Lower leg skin (tissue), 4 donors: ENCODE measurements at places on chromosomes 3 and 15.

DNA sequence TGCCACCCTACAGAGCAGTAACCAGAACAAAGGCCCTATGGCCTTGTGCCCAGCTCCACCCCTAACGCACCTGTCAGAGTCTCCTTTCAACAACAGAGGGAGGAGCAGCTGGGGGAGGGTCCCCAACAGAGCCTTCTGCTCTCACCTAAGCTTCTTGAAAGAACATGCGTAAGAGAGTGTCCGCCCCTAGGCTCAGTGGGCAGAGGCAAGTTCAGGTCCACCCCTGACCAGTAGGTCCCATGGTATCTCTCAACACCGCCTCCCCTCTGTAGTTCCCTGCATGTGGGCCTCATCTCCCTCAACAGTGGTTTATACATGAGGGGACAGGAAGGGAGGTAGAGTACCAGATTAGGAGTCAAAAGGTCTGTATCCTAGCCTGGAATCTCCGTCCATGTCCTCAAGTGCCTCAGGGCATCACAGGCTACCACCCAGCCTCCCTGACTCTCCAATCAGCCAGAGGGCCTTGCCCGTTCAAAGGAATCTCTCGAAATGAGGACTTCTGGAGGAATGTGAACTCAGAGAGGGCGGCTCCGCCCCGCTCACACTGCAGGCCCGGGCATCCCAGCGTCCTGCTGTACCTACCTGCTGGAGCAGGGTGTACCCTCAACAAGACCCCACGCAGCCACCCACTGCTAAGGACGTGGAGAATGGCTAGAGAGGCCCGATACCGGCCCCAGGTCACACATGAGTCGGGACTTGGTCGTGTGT is 680 bp downstream of the POC1A start:
- DNase-seq: no peak

- peak; percentile 29 for DNase-seq
Measured at GRCh38 chr3:150410311-150411105, 2.4 kb downstream of the TSC22D2 start.

DNA sequence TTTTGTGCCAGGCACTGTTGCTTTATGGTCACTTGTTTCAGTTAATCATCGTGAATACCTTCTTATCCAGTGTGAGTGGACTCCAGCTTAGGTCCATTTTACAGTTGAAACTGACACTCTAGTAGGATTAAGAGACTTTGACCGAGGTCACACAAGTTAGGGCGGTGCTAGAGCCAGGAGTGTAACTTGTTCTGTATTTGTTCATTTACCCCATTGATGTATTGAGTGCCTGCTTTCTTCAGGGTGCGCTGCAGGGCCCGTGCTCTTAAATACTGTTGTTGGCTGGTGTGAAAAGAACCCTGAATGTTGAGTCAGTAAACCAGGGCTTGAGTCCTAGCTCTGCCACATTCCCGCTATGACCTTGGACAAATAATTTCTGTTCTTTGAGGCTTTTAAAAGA is 15.4 kb downstream of the PDHB start:
- DNase-seq: no peak

DNA sequence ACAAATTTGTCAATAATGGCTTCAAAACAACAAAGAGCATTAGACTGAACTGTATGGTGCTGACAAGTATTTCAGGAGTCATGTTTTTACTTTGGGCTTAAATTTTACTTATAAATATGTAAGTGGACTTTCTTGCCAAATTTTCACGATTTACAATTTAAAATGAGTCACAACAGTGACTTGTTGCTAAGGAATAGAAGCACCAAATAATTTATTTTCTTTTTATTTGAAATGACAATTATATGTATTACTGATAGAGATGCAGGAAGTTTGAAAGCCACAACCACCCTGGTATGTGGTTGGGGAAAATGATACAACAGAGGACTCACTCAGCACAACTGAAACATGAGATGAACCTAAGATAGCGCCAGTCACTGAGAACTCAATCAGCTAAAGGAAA is 90.3 kb downstream of the FMN1 start:
- DNase-seq: no peak

DNA sequence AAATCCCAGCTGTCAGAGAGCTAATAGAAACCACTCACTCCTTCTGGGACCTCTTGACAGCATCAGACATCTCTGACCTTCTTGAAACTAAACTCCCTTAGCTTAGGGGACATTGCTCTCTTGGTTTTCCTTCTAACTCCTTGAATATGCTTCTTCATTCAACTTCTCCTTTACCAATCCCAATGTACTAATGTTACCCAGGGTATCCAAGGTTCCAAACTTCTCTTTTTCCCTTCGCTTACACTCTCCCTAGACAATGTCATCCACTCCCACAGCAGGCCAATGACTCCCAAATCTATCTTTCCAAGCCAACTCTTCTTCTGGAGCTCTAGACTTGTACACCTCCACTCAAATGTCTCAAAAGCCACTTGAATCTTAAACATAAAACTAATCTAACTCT is 14.6 kb downstream of the HEXA start:
- no peak for DNase-seq

GRCh38 chr3:178260887-178261565 is 275.2 kb upstream of the KCNMB2 start:
- DNase-seq: no peak

- no peak for DNase-seq
Measured at GRCh38 chr3:146928421-146929059, 323.4 kb upstream of the PLSCR5 start.

DNA sequence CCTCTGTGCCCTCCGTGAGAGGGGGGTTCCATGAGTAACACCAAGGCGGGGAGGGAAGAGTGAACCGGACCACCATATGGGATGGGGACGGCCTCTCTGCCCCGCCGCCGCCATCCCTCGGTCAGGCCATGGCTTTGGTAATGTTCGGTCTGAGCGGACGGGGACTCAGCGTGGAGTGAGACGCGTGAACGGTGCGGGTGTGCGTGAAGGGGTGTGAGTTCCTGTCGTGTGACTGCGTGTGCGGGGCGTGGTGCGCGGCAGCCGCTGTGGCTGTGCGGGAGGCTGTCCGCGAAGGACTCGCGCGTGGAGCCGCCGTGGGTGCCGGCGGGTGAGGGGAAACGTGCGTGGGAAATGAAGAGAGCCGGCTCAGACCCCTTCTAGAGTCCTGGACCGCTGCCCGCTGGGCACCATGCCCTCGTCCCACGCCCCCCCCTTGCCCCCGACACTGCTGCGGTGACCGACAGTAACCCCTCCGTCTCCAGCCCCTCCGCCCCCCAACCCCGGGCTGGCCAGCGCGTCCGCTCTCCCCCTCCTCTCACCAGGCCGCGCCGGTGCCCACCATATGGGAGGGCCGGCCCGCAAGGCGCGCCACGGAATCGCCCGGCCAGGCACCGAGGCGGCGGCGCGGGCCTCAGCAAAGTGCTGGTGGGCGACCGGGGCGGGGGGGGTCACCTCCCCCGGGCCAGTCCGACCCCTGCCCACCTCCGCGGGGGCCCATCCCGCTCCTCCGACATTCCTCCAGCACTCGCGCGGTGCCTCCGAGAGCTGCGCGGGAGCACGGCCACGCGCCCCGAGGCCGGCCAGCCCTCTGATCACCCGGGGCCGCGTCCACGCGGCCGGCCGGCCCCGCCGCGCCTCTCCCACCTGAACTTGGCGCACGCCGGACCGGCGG is 589 bp downstream of the KLF15 start:
- peak; percentile 38 for DNase-seq

- DNase-seq: no peak
Measured at GRCh38 chr3:97689962-97690361, 74.6 kb upstream of the ARL6 start.

- DNase-seq: no peak
Measured at GRCh38 chr3:179640469-179640868, 12.4 kb upstream of the USP13 start.

GRCh38 chr3:195907934-195908693 is at the start of gene TNK2:
TNK2 (minus strand) TSS chr3:195908551; CDS start chr3:195888588, 19,963 bp downstream.
- DNase-seq: peak; percentile 90

DNA sequence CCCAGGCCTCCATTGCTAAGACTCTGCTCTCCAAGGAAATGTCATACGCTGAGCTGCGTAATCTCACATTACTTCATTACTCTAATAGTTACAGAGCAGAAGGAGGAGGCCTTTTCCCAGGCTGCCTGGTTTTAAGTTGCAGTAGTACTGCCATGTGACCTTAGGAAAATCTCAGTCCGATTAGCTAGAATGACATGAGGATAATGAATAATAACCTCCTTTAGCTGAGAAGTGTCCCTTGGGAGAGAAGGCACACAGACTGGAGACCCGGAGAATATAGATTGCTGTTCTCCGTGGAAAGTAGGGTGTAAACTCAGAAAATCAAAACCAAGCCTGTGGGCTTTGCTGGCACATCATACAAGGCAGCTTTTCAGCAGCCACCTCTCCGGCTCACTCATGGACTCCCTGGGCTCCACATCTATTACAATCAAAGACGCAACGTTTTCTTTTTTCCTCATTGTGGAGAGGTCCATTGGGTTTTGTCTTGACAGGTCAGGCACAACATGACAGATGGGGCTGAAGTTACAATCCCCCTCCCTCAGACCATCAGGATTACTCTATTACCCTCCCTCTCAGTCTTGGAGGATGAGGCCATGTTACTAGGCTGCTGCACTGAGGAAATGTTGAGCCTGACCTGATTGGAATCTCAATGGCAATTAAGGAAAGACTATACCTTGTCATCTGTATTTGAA is 134.8 kb upstream of the MB21D2 start:
- DNase-seq: no peak

DNA sequence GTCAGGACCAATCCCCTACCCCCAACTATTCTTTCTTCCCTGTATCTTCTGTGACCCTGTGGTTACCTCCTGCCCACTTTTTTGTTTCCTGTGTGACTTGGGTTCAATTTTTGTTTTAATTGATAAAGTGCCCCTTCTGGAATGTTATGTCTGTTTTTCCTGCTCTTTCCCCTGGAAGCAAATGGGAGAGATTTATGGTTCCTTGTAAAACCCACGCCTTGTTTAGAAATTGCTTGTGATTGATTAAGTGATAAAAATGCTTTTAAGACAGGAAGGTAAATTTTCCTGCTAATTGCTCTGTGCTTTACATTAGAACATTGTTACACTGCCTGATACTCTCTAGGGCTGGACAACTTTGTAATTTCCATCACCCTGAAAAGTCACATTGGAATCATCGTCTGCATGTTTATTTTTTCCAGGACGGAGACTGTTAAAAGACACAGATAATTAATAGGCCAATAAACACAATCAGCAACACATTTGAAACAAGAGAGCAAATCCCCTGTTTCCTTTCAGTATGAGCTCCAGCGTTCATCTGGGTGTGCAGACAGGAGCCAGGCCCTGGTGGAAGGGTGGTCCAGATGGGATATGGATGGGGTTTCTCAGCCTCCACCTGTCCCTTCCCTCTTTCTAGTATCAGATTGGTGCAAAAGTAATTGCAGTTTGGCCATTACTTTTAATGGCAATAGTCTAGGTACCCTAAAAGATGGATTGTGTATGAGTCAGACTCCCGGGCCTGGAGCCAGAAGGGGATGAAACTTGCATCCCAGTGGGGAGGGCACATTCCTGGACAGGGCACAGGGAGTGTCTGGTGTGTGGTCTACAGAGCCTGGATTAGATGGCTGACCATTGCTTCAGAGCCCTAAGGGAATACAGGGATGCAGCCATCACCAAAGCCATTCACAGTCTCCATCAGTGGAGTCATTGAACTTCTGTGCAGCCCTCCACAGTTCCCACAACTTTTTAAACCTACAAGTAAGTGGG is 58.1 kb upstream of the AGBL1 start:
- DNase-seq: no peak

DNA sequence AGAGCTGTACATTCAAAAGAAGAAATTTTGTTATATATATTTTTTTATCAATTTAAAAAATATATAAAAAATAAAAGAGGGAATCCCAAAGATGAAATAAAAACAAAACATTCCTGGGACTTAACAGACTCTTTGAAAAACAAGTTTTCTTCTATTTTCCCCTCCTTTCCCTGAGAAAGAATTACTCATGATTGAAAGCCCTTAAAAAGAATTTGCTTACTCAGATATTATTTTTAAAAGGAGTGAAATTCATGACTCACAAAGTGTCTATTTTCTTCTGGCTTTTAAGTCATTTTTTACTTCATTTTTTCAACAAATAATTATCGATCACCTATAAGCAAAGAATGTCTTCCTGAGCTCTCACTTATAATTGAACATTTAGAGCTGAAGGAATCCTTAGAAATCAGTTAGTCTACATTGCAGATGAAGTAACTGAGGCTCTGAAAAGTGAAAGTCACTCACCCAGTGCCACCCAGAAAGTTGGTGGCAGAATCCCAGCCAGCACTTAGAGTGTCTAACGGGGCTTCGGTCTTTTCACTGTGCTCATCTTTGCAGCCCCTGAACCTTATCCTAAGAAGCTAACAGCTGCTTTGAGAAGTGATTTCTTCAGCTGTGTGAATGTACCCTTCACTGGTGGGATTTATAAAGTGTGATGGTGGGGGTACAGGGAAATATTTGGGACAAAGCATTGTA is 42.5 kb upstream of the NUDT16 start:
- no peak for DNase-seq

- peak; percentile 43 for DNase-seq
Measured at GRCh38 chr15:79093352-79093935, 2.9 kb upstream of the RASGRF1 start.

DNA sequence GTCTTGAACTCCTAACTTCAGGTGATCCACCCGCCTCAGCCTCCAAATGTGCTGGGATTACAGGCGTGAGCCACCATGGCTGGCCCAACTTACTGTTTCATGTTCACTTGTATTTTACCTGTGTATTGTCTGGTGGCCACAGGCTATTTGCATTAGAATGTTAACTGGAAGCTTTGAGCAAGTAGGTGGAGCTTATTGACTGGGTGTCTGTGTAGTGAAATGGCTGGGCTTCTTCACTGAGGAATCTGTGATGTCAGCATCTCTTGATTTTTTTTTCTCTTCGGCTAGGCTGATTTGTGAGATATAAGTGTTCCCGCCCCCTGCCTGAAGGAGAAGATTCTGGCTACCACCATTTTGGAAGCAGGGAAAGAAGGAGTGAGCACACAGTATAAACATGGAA is 237.8 kb upstream of the PEX5L start:
- DNase-seq: no peak

- DNase-seq: peak; percentile 48
Measured at GRCh38 chr3:126438746-126439145, 36.9 kb downstream of the ZXDC start.

DNA sequence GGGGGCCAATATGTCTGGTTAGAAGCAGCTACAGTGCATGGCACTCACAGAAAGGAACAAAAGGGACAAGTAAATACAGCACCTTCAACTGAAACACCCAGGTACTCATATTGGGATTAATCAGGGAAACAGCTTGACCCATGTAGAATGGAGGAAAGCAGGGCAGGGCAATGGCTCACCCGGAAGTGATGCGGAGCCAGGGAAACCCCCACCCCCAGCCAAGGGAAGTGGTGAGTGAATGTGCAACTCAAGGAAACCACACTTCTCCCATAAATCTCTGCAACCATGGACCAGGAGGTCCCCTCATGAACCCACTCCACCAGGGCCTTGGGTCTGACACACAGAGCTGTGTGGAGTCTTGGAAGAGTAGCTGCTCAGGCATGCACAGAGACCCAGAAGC is 117.1 kb downstream of the MTHFS start:
- no peak for DNase-seq

- no peak for DNase-seq
Measured at GRCh38 chr3:44120721-44121582, 120.7 kb upstream of the TOPAZ1 start.

DNA sequence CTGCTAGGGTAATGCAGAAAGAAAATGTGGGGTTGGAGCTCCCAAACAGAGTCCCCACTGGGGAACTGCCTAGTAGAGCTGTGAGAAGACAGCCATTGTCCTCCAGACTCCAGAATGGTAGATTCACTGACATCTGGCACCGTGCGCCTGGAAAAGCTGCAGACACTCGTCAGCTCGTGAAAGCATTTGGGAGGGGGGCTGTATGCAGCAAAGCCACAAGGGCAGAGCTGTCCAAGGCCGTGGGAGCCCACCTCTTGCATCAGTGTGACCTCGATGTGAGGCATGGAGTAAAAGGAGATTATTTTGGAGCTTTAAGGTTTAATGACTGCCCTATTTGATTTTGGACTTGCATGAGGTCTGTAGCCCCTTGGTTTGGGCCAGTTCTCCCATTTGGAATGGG is 242.9 kb downstream of the VGLL3 start:
- no peak for DNase-seq
